Immature natural killer cell (primary cell): ENCODE measurements at places on chromosomes 7 and 10. TPM values are rescaled to one million over a fixed set of nuclear protein-coding genes. Genes with fewer than 3 reads are reported as not detected.
A peak's percentile ranks its signal among the peaks of the same experiment; 100 is the strongest.

DNA sequence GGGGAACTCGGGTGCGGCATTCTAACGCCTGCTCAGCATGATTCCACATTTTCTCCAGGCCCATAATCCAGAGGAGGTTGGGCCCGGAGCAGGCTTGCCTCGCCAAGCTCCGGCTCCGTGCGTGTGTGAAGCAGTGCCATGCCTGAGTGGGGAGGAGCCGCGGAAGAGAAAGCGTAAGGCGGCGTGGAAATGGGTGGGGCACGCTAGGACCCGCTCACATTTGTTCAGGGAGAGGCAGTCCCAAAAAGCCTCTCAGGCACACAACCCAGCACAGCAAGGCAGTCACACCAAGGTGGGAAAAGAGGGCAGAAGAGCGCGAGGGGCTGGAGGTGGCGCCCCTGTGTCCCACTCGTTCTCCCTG lies 695 bp upstream of the VDAC2 start:
- H3K4me1 ChIP-seq, result peaks cover 26% of the 10 kb centered on the region
- peaks cover 8% of the 10 kb centered on the region for H3K27me3 ChIP-seq
- peak overlapping the region; percentile 100 for H3K27ac ChIP-seq

DNA sequence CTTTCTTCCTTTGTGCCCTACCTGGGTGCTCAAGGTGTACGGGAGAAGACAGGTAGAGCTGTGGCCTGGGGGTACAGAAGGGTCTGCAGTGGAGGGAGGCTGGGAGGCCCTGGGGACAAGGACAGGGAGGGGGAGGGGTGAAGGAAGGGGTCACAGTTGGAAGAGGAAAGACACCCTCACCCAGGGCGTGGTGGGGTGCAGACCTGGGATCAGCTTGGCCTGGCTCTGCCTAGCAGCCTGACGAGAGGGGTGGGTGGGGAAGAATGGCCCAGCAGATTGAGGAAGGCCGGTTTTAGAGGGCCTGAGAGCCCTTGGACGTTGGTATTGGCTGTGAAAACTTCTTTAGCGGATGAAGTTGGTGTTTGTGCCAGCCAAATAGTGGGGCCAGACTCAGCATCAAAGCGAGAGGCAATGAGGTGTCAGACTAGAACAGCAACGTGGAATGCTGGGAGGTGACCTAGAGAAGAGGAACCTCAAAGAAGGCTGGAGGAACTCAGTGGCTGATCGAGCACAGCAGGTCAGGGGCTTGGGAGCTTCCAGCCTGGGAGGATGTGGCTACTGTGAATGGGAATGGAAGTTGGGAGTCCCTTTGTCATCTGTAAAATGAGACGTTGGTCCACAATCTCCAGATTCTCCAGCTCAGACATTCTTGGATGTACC lies 18.1 kb upstream of the TRIM8 start:
- no peak for DNase-seq
- H3K27ac ChIP-seq, result no peak overlapping the region
- peaks cover 4% of the 10 kb centered on the region for H3K36me3 ChIP-seq
- no peaks in the 10 kb centered on the region for H3K4me1 ChIP-seq
- no peaks in the 10 kb centered on the region for H3K27me3 ChIP-seq
- H3K4me3 ChIP-seq, result no peak overlapping the region

GRCh38 chr10:114408112-114408967 lies 4.0 kb upstream of the AFAP1L2 start:
- no peak overlapping the region for H3K4me3 ChIP-seq
- no peaks in the 10 kb centered on the region for H3K36me3 ChIP-seq
- H3K4me1 ChIP-seq, result peaks cover 1% of the 10 kb centered on the region
- H3K27me3 ChIP-seq, result peaks cover 20% of the 10 kb centered on the region
- no peak overlapping the region for H3K27ac ChIP-seq

DNA sequence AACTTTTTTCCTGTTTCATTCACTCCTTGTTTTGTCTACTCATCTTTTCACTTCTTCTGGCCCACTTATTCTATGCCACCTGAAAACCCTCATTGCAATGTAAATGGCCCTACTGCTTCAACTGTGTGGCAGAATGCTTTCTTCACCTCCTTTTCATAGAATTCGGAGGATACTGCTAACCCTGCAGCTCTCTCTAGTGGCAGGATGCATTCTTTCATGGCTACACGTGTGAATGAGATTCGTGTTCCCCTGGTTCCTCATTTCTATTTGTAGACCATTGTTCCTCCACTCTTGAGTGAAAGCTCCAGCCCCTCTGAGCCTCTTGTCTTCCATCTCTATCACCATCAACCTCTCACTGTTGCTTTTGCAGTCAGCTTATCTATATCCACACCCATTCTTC lies 20.9 kb upstream of the CYP26C1 start:
- H3K4me1 ChIP-seq, result no peaks in the 10 kb centered on the region
- no peak for DNase-seq
- H3K4me3 ChIP-seq, result no peak overlapping the region
- no peaks in the 10 kb centered on the region for H3K27me3 ChIP-seq

- no peak overlapping the region for H3K27ac ChIP-seq
- no peaks in the 10 kb centered on the region for H3K36me3 ChIP-seq
- H3K4me1 ChIP-seq, result no peaks in the 10 kb centered on the region
- peaks cover 2% of the 10 kb centered on the region for H3K27me3 ChIP-seq
- DNase-seq, result no peak
Observed at GRCh38 chr7:154598396-154598795, 404.5 kb downstream of the PAXIP1 start.

- H3K27me3 ChIP-seq, result peaks cover 4% of the 10 kb centered on the region
- no peak overlapping the region for H3K27ac ChIP-seq
Observed at GRCh38 chr10:49643241-49644034, 29.6 kb downstream of the CHAT start.

DNA sequence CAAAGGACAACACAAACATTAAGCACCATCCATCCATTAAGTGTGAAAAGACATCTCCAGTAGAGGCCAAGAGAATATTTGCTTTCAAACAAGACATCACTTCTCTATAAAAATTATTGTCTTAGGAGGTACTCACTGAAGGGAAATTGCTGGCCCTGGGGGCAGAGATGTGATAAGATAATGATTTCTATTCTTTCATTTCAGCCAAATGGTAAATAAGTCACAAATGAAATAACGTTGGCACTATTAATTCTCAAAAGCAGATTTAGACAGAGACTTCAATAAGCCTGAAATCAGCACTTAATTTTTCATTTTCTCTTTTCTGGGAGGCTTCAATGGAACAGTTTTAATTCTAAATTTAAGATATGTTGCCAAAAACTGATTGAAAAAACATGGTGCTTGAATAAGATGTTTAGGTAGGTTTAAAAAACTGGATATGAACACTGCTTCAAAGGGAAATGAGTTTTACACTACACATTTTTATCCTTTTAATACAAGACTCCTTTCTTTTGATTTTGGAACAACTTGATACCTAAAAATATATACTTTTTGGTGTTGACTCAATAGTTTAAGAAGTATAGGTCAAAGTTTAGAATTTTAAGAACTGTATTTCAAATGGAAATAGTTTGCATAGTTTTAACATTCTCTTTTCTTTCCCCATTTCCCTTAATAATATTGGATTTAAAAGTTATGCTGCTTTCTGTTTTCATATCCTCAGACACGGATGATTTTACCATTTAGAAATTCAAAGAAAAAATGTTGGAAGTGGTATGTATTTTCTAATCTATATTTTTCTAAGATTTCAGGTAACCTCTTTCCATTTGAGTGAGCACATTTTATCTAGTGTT lies 204.0 kb downstream of the AHR start:
- no peak overlapping the region for H3K4me3 ChIP-seq
- H3K27me3 ChIP-seq, result no peaks in the 10 kb centered on the region
- H3K36me3 ChIP-seq, result no peaks in the 10 kb centered on the region
- H3K4me1 ChIP-seq, result no peaks in the 10 kb centered on the region
- DNase-seq, result no peak
- no peak overlapping the region for H3K27ac ChIP-seq

DNA sequence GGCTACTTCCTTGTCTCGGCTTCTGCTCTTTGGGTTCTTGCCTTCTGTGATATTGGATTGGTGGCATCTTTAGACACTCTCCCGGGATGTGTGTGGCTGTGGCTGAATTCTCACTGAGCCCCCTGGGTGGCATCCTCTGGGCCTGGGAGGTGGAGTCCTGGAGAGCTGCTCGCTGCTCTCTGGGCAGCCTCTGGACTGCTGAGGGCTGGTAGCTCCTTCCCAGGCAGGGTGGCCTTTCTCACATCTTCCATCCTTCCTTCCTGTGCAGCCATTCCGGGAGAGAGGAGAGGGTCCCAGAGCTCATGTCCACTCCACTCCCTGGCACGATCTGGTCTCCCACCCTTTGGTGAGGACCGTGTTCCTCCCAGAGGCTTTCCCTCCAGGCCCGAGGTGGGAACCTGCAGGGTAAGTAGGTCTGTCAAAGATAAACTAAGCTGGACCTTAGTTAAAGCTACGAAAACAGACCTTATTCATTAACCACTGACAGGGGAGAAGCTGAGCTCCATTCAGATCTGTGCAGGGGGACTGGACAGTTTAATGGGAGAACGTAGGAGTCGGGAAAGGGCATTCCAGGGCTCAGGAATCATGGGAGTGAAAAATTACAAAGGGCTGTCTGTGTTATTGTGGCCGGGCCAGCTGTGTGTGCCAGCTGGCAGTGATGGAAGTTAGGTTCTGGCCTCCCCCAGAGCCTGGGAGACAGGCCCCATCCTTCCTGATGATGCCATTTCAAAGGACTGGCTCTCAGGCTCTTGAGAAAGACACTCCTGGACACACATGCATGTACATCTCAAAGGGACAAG lies 8.7 kb downstream of the ATP6V0E2 start:
- H3K4me3 ChIP-seq, result no peak overlapping the region
- peaks cover 5% of the 10 kb centered on the region for H3K36me3 ChIP-seq
- DNase-seq, result no peak
- H3K4me1 ChIP-seq, result peaks cover 8% of the 10 kb centered on the region
- no peaks in the 10 kb centered on the region for H3K27me3 ChIP-seq
- H3K27ac ChIP-seq, result no peak overlapping the region

GRCh38 chr10:35300063-35300699 lies 36.1 kb upstream of the CCNY start:
- H3K27ac ChIP-seq, result no peak overlapping the region
- H3K36me3 ChIP-seq, result peaks cover 6% of the 10 kb centered on the region
- H3K27me3 ChIP-seq, result peaks cover 5% of the 10 kb centered on the region
- no peak for DNase-seq
- no peak overlapping the region for H3K4me3 ChIP-seq

GRCh38 chr7:158028290-158028941 lies 559.2 kb downstream of the PTPRN2 start:
- no peak overlapping the region for H3K27ac ChIP-seq
- no peaks in the 10 kb centered on the region for H3K4me1 ChIP-seq
- peaks cover 3% of the 10 kb centered on the region for H3K27me3 ChIP-seq
- no peaks in the 10 kb centered on the region for H3K36me3 ChIP-seq

GRCh38 chr7:128826512-128826911 lies 3.7 kb upstream of the FLNC start:
- peaks cover 11% of the 10 kb centered on the region for H3K27me3 ChIP-seq
- peaks cover 10% of the 10 kb centered on the region for H3K4me1 ChIP-seq
- H3K4me3 ChIP-seq, result no peak overlapping the region
- no peaks in the 10 kb centered on the region for H3K36me3 ChIP-seq

GRCh38 chr7:106773228-106773627 lies 91.9 kb upstream of the PIK3CG start:
- H3K27me3 ChIP-seq, result peaks cover 8% of the 10 kb centered on the region
- no peak overlapping the region for H3K4me3 ChIP-seq
- H3K36me3 ChIP-seq, result no peaks in the 10 kb centered on the region

GRCh38 chr10:126380352-126381076 lies 7.8 kb downstream of the ADAM12 start:
- no peak for DNase-seq
- no peaks in the 10 kb centered on the region for H3K4me1 ChIP-seq
- H3K4me3 ChIP-seq, result no peak overlapping the region

- no peak overlapping the region for H3K4me3 ChIP-seq
- H3K27ac ChIP-seq, result no peak overlapping the region
- no peaks in the 10 kb centered on the region for H3K36me3 ChIP-seq
- peaks cover 6% of the 10 kb centered on the region for H3K27me3 ChIP-seq
- peak; percentile 13 for DNase-seq
Observed at GRCh38 chr10:123582084-123582989, 83.8 kb upstream of the GPR26 start.

- DNase-seq, result peak; percentile 49
- H3K4me1 ChIP-seq, result peaks cover 76% of the 10 kb centered on the region
- H3K4me3 ChIP-seq, result peak overlapping the region; percentile 94
- H3K27ac ChIP-seq, result peak overlapping the region; percentile 99
Observed at GRCh38 chr10:91798649-91799611, 704 bp downstream of the TNKS2 start.

GRCh38 chr7:137933270-137934017 lies 68.4 kb downstream of the CREB3L2 start:
- peak overlapping the region; percentile 28 for H3K4me3 ChIP-seq
- H3K27me3 ChIP-seq, result no peaks in the 10 kb centered on the region
- peaks cover 68% of the 10 kb centered on the region for H3K4me1 ChIP-seq
- H3K36me3 ChIP-seq, result peaks cover 9% of the 10 kb centered on the region
- DNase-seq, result no peak

DNA sequence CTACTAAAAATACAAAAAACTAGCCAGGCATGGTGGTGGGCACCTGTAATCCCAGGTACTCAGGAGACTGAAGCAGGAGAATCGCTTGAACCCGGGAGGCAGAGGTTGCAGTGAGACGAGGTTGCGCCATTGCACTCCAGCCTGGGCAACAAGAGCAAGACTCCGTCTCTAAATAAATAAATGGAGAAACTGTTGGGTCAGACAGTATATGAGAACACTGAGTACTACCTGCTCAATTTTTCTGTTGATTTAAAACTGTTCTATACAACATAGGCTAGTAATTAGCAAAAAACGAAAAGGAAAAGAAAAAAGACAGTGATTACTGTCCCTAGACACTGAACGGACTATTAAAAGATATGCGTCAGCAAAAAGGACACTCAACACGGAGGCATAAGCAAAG lies 26.7 kb downstream of the GFRA1 start:
- peaks cover 2% of the 10 kb centered on the region for H3K27me3 ChIP-seq
- no peak overlapping the region for H3K4me3 ChIP-seq
- DNase-seq, result no peak
- no peak overlapping the region for H3K27ac ChIP-seq
- H3K36me3 ChIP-seq, result no peaks in the 10 kb centered on the region
- H3K4me1 ChIP-seq, result no peaks in the 10 kb centered on the region

DNA sequence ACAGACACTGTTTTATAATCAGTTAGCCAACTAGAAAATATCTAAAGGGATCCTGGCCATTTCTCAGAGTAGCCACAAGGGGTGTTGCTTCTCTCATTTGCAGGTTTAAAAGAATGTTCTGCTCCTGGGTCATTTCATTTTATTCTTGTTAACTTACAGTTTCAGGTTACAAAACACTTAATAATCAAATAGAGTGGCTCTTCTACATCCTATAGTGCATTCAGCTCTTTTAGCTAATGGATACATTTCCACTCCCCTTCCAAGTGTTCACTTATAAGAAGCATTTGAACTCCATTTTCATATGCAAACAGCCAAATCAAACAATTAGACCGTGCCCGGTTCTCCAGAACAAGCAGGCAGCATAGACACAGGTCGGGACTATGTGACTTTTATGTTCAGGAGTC lies 117.5 kb downstream of the TRIL start:
- H3K27me3 ChIP-seq, result peaks cover 13% of the 10 kb centered on the region
- no peak for DNase-seq
- H3K4me3 ChIP-seq, result no peak overlapping the region
- H3K27ac ChIP-seq, result no peak overlapping the region
- H3K36me3 ChIP-seq, result no peaks in the 10 kb centered on the region

The BLNK gene
- 0.74 TPM for polyA plus RNA-seq

The PNLIPRP2 gene
- not detected for polyA plus RNA-seq

The ZNF438 gene
- polyA plus RNA-seq, result 5.0 TPM

The GNGT1 gene
- not detected for polyA plus RNA-seq

The FGFBP3 gene
- polyA plus RNA-seq, result 3.1 TPM
